Stimulated activated CD4-positive, alpha-beta T cell treated with anti-CD3 and anti-CD28 coated beads, Interleukin-12 subunit alpha, Interleukin-12 subunit beta, amount 100 ng/mL, for 48 hours (primary cell): ENCODE measurements at places on chromosomes 6 and 20.

- no peak for DNase-seq
Measured at GRCh38 chr6:105881608-105882007, 204.5 kb upstream of the PRDM1 start.

GRCh38 chr6:44162876-44163625 lies 4.4 kb downstream of the CAPN11 start:
- DNase-seq, result no peak

DNA sequence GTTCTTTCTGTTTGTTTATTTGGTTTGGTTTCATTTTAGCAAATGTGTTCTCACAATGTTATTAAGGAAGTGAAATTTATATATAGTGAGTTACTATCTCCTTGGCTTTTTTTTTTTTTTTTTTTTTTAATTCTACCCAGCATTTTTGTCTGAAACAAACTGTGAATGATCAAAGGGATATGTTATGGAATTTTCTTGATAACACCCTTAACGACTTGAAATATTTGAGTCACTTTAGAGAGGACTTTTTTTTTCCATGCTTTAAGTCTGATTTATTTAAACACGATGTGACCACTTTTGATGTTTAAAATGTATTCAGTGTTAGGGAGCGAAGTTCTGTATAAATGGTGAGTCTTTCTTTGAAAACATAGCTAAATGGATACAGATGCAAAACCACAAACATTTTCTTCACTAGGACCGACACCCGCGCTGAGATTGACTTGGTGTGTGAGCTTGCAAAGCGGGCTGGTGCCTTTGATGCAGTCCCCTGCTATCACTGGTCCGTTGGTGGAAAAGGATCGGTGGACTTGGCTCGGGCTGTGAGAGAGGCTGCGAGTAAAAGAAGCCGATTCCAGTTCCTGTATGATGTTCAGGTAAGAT lies 149.7 kb downstream of the MTHFD1L start:
- DNase-seq, result no peak

DNA sequence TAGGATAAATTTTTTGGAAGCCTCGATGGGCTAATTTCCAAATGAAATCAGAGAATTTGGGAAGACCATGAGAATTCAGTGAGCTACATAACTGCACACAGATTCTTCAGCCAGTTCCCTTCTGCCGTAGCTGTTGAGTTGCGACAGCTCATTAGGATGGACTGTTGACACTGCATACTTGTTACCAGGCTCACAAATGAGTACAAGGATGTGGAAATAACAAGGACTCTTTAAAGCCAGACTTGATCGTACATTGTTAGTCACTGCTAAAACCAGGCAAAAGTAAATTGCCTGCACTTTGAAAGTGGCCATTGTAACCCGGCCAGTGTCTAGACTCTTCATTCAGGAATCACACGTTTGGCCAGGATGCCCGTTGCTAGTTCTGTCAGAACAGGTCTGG lies 37.0 kb downstream of the NDUFAF5 start:
- DNase-seq, result no peak

DNA sequence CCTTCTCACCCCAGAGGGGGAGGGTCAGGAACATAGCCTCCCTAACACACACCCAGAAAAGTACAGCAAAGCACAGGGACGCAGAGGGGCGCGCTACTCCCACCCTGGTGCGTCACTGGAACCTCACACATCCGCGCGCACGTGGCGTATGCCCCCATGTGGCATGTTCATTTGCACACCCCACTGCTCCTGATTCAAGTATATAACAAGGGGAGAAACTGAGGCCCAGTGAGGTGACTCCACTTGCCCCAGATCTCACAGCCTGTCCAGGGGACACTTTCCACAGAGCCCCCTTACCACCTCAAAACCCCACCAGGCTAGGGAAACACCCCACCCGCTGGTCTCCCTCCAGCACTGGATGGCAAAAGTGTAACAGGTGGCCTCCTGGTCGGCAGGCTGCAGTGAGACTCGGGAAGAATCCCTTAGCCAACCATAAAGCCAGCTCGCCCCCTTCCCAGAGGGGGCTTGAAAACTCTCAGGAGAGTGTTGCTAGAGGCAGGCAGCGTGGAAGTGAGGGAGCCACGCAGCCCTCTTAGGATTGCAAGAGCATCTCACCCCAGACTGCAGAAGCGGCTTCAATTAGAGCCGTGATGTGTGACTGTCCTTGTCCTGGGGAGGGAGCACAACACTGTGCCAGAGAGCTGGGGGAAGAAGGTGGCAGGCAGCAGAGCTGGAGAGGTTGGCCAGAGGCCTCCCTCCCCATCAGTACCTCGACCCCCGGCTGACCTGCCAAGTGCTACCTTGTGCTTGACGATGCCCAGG lies at the start of gene GRM4:
Gene GRM4 (minus strand): TSS at position 67 of the 762 bp plus-strand sequence. CDS start 12,591 bp downstream, outside the sequence.
- no peak for DNase-seq

DNA sequence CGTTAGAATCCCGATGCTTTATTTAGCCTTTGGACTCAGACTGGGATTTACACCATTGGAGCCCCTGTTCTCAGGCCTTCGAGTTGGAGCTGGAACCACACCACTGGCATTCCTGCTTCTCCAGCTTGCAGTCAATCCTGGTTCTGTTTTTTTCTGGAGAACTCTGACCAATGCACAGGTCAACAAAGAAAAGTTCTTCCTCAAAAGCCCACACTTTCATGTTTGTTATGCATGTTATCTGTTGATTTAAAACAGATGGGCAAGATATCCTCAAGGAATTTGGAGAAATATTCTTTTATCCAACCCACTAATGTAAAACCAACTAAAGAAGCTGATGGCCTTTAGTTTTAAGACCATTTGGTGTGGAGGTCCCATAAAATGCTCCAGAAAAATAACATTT lies 205.7 kb downstream of the ANKRD60 start:
- no peak for DNase-seq

GRCh38 chr6:45191414-45191813 lies 136.7 kb upstream of the RUNX2 start:
- DNase-seq, result no peak

DNA sequence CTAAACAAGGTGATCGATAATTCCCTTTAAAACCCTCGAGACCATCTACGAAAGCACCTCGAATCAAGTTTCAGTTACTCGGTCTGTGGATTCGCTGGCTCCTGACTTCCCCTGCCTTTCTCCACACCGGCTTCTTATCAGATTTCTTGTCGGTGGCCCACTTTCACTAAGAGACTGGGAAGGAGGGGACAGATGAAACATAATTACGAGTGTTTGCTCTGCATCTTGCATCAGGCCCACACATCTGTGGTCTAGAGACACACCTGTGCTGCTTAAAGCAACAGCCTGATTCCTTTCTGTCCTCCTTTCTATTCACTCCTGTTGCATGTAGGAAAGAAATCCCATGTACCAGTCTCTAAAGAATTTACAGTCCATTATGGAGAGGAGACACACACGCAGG lies 37.7 kb downstream of the INSM1 start:
- DNase-seq, result no peak

DNA sequence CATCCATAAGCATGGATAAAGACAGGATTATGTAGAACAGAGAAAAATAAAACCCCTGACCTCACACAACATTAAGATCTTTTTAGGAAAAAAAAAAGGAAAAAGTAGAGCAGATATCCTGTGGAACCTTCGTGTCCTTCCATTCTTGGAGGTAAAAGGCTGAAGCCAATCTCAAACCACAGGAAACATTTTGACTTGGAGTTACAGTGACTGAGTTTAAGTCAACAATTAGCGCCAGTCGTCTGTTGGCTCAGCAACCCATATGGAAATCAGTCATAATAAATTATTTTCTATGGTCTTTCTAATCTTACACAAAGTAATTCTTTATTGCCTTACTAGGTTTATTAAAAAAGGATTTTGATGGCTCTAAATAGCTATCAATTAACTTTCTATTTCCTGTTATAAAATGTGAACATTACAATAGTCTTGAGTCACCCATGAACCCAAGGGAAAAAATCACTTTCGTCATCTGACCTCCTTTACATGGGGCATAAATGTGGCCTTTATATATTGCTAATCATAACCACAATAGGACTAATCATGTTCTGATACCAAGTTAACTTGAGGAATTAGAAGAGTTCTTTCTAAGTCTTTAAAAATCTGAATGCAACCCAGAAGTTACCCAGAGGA lies 592.9 kb downstream of the TFAP2B start:
- no peak for DNase-seq

DNA sequence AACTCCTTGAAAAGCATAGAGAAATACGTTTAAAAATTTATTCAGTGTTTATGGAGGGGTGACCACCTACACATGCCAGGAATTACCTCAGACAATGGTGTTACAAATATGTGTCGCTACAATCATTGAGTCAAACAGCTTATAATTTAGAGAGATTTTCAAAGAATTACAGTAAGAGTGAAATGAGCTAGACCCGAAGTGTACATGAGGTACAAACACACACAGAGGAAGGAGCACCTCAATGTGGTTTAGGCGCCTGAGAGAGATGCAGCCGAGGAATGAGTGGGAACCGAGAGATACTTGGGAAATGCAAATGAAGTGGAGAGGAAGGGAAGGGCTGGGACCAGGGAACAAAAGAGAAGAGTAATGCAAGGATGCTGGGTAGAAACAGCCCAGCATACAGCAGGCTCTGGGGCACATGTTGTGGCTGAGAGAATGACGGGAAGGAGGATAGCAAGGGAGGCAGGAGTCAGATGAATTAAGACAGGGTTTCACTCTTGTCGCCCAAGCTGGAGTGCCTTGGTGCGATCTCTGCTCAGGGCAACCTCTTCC lies 15.5 kb downstream of the EEF1E1 start:
- DNase-seq, result no peak

DNA sequence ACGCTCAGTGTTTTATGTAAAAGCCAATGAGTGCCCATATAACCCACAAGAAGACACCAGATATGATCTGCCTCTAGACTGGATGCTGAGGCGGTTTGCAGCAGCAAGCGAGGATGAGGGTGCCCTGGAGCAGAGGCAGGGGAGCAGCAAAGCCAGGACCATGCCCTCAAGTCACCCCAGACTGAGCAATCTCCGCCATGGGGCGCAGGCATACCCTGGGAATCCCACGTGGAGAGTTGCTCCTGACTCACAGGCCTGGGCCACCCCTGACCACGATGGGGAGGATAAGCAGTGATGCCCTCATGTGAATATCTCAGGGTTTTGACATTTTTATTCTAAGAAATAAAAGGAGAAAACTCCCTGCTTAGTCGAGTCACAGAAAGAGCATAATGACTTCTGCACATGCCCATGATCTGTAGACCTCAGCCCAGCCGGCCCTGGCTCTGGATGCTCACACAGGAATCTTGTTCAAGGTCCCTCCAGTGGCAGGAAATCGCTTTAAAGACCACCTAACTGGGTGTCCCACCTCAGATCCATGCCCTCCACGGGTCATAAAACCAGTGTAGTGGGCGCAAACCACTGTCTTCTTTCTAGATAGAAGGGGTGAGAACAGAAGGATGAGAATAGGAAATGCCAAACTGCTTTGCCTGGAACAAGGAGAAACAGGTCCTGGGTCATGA lies 138.3 kb upstream of the SNX9 start:
- DNase-seq, result no peak

DNA sequence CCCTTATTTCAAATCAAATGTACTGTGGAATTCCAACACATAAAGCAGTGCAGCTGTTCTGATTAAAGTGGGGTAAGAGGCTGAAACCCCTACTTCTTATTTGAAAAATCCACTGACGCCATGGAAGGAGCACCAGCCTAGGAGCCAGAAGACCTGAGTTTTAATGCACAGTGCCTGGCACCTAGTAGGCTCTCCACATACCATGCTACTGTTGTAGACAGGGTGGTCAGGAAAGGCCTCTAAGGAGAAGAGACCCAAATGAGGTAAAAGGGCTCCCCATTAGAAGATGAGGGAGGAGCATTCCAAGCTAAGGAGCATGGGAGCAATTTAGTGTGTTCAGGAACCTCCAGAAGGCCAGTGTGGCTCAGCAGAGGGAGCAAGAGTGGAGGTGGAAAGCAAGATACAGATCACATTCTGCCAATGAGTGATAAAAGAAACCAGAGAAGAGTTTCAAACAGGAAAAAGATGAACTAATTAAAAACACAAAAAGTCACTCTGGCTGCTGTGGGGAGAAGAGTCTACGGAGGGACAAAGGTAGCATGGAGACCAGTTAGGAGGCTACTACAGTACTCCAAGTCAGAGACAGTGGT lies 11.8 kb upstream of the ZNF76 start:
- DNase-seq, result no peak

- peak; percentile 23 for DNase-seq
Measured at GRCh38 chr6:156778454-156779205, 1.5 kb downstream of the ARID1B start.

DNA sequence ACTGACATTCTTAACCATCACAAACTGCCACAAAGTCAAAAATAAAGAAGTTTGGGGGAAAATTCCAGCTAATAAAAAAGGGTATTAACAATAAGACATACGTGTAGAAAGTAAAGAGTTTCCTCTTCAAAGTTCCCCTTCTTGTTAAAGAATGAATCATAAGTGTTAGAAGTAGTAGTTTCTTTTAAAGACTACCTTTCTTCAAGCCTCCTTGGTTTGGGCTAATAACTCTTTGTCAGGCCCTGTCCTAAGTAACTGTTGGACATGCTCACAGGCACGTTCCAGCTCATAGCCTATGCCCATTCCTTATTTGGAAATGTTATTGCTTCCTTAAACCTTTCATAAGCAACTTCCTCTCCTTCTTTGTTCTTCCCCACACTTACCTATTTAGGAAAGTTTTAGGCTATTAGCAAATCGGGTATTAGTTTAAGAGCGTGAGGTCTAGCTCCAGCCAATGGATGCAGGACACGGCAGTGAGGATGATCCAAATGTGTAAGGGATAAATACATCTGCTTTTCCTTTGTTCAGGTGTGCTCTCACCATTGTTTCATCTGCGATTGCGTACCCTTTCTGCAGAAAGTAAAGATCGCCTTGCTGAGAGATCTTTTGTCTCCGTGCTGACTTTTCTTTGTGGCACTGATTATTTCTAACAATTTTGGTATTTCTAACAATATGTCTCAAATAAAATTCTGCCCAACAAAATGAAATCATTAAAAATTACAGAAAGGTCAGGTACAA lies 64.9 kb downstream of the CHD6 start:
- no peak for DNase-seq

- no peak for DNase-seq
Measured at GRCh38 chr20:50336661-50337060, 146.0 kb downstream of the CEBPB start.

DNA sequence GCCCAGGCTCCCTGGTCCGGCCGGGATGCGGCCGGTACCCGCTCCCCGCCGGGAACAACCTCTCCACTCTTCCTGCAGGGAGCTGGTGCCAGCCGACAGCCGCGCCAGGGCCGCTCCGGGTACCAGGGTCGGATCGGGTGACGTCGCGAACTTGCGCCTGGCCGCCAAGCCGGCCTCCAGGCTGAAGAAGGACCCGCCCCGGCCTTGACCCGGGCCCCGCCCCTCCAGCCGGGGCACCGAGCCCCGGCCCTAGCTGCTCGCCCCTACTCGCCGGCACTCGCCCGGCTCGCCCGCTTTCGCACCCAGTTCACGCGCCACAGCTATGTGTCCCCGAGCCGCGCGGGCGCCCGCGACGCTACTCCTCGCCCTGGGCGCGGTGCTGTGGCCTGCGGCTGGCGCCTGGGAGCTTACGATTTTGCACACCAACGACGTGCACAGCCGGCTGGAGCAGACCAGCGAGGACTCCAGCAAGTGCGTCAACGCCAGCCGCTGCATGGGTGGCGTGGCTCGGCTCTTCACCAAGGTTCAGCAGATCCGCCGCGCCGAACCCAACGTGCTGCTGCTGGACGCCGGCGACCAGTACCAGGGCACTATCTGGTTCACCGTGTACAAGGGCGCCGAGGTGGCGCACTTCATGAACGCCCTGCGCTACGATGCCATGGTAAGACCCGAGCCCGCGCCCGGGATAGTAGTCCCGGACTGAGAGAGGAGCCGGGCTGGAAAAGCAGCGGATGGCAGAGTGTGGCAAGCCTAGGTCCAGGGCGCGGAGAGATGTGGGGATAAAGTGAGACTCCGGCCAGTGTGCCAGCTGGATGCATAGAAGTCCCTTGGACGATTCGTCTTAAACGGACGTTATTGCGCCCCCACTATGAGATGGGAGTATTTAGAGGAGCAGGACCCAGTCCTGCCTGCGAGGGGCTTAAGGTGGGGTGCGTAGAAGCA lies at the start of gene NT5E:
Gene NT5E (plus strand): TSS at position 266 of the 942 bp plus-strand sequence. CDS start 57 bp downstream, at position 323.
- DNase-seq, result no peak
